NCI-H345 (cell line): ENCODE measurements at places on chromosomes 5 and 9.

GRCh38 chr9:87497080-87497603, 525 bp upstream of the DAPK1 start:
- DNase-seq = peak; percentile 18

DNA sequence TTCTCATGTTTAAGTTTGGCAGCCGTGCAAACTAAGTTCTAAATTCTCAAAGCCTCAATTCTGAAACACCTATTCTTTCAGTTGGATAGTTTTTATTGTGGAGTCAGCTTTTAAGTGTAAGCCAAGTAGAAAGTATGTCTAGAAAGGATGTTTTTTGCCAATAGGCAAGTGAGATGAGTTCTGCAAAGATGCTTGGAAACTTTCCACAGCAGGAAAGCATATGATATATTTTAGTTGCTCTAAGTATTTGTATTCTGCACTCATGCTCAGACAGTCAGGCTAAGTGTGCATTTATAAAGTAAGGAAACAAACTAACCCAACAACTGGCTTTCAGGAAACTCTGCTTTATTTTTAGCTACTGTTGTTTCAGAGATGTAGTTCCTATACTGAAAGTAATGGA, 67.3 kb upstream of the CDH18 start:
- DNase-seq = no peak

DNA sequence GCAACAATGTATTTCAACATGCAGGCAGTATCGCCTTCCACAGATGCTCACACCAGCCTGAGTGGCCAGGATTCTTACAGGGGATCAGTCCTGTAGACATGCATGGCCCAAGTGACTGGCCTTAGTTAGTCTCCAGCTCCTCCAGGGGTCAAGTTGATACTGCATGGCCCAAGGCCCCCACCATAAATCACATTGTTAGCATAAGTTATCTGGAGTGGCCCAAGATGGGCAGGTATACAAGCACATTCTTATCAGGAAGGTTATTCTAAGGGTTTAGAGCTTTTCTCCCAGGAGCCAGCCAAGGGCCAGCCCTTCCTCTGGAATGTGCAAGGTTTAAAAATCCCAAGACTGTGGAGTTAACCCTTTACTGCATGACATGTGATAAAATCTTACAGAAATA, 230.9 kb upstream of the NFIL3 start:
- DNase-seq = no peak

DNA sequence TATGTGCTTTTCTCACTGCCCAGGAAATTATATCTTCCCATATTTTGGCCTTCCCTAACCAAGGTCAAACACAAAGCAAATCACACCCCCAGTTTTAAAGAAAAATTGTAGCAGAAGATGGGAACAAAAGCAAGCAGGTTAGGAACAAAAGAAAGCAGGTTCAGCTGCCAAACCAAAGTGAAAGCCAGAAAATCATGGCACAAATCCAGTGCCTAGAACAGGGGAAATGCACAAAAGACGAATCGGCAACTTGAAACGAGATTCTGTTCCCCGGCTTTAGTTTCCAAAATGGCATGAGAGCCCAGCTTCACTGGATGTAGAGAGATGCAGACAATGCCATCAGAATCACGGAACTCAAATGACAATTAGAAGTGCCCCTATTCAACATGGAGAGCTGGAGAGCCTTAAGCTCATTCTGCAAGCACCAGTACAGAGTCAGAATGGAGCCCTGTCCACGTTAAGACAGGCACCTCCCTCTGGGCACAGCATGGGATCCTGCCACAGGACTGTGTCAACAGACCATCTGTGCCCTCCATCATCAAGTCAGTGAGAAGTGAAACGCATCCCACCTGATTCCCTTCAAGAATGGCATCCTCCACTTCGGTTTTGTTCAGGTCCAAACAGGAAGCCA, 13.8 kb downstream of the DNAH5 start:
- peak; percentile 29 for DNase-seq

DNA sequence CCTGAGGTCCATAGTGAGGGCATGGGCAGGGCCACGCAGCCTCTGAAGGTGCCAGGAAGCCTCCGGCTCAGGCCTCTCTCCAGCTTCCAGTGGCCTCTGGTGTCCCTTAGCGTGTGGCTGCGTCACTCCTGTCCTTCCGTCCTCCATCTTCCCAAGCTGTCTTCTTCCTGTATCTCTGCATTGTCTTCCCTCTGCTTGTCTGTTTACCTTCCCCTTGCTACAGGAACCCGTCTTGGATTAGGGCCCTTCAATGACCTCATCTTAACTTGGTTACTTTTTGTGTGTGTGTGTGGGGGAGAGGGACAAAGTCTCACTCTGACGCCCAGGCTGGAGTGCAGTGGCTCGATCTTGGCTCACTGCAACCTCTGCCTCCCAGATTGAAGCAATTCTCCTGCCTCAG, 14.4 kb downstream of the ASS1 start:
- no peak for DNase-seq

- no peak for DNase-seq
These were observed 3.7 kb downstream of the TMEM245 start for GRCh38 chr9:109115931-109116526.

DNA sequence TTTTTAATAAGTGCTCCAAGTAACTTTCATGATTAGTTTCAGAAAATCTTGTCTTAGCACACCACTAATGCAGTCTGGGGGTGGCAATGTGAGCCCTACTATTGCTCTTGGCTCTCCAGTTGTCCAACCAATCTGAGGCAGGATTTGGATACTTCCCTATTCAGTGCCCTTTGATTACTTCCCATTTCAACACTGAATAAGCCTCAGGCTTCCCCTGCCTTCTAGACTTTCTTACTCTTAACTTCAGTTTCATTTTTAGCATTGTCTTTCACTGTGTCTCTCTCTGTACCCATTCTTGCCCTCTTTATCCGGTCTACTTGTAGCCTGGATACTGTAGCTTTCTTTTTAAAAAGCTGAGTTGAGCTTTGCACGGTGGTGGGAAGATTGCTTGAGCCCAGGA, 186.1 kb downstream of the C9orf152 start:
- DNase-seq = no peak
